Fibroblast of skin of left biceps (primary cell): ENCODE measurements at places on chromosomes 6 and 20.
A peak's percentile ranks its signal among the peaks of the same experiment; 100 is the strongest.

DNA sequence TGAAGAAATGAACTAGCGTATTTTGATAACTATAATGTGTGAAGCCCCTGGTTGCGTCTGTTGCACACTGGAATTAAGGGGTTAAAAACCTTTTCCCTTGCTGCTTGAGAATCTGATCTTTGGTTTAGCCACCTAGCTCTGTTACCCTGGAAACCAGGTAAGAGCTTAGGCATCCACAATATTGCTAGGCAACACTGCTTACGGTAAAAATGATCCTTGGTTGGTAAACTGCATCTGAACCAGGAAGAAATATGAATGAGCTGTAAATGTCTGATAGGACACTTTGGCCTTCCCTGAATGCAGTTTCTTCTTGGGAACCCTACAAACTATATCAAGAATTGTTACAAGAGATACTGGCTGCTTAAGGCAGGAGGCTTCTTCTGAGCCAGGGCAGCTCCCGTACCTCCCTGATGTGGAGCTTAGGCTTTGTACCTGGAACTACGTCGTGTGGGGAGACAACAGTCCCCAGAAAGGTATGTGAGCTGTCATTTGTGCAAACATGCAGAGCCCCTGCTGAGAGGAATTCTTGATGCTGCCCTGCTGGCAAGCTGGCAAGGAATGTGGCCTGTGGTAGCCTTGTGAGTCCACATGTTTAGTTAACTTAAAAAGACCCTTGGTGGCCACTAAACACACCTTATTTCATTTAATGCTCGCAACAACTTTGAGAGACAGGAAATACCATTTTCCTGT, 18.4 kb downstream of the UBE3D start:
- DNase-seq: no peak

DNA sequence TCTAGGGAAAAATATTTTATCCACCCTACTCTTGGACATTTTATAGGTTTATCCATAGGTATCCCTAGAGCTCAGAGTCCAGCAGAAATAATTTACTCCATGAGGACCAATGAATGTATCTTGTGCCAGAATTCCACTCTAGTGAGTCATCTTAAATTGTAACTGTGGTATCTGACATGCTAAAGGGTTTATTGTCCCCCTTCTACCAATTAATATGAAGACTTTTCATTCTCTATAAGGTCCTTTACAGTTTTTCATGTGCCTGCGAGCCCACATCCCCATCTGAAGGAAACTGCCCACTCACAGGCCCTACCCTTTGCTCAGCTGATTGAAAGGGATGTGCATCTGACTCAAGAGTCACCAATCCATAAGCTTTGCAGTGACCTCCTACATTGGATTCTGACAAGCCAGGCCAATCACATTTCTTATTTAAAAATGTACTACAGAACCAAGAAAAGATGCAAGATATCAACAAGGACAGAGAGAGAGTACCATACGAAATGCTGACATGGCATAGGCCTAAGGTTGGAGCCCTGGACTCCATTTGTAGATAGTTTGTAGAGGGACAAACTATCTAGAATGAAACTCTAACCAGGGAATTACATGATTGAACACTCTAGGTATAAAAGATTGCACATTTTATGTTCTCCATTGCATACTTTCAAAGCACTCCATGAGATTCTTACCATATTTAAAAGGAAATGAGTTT, 93.4 kb upstream of the DEFB112 start:
- DNase-seq: no peak

- no peak for DNase-seq
Measured at GRCh38 chr20:36279776-36280175, 26.4 kb upstream of the DLGAP4 start.

GRCh38 chr6:17987697-17988421, 424 bp upstream of the KIF13A start:
- no peak for DNase-seq

DNA sequence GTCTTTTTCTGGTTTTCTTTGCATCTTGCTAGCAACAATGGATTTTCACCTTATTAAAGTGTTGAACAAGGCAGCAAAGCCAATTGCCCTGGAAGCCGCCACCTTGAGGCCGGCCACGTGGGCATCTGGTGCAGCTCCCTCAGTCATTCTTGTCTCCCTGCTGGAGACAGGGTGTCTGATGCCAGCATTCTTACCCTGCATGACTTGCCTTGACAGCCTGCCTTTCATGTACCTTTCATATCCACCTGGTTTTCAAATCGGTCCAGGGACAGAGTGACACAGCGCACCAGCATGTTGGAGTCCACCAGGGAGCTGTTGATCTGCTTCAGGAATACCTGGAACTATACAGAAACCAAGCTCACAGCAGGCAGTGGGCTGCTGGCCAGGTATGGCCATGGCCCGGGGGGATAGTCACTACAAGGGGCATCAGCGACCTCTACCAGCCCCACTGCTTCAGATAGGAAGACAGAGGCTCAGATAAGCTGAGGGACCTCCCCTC, 49.8 kb downstream of the MYH7B start:
- no peak for DNase-seq

DNA sequence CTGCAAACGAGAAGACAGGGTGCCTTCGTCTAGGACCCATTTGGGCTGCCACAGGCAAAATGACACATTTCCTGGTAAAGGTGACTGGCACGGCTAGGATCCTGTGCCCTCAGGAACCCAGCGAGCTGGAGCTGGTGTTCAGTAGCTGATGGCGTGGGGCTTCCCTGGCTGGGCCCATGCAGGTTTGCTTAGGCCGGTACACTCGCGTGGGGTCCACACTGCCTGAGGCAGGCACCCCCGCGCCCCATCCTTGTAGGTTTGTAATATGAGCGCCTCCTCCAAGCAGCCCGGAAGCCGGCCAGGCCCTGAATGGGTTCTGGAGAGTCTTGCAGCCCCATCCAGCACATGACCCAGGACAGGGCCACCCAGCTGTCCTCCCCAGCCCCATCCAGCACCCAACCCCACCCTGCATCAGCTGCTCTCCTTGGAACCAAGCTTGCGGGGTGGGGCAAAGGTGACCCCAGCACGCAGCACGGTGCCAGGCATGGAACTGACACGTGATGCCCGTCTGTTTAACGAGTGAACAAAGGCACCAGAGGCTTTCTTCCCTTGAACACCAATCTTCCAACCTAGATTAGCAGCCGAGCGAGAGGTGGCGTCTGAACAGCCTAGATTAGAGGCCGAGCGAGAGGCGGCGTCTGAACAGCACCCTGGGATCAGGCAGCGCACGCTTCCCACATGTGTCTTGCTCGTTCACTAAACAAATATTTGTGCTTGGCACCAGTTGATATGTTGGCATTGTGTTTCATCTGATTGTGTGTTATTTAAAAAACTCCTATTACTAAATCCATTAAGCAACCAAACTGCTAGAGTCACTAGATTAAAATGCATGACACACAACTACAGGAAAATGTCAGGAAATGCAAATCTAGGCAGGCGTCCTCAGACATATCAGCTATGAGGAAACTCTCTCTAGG, 112.1 kb downstream of the DLL1 start:
- DNase-seq: peak; percentile 12

DNA sequence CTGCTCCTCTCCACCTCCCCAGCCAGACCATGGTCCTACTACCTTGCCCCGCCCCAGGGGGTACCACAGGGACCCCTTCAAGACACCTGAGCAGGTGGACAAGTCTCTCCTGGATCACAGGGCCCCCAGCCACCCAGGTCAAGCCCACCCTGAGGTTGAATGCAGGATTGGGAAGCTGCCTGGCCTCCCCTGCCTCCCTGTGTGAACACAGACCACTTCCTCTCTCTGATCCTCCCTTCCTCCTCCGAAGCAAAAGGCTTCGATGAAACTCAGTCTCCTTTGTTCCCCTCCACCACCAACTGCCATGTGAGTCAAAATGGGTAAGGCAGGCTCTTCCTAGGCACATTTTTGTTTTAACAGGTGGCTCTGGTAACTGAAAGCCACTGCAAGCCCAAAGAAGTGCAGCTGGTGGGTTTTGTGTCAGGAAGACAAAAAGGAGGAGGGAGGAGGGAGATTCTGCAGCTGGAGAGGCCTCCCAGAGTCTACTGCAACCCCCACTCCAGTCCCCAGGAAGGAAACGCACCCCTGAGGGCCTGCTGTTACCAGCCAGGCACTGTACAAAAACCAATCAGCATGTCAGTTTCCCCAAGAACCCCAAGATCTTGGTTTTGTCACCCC, 5.4 kb downstream of the ADA start:
- no peak for DNase-seq

GRCh38 chr6:65117817-65118409, 589.1 kb downstream of the EYS start:
- DNase-seq: no peak

DNA sequence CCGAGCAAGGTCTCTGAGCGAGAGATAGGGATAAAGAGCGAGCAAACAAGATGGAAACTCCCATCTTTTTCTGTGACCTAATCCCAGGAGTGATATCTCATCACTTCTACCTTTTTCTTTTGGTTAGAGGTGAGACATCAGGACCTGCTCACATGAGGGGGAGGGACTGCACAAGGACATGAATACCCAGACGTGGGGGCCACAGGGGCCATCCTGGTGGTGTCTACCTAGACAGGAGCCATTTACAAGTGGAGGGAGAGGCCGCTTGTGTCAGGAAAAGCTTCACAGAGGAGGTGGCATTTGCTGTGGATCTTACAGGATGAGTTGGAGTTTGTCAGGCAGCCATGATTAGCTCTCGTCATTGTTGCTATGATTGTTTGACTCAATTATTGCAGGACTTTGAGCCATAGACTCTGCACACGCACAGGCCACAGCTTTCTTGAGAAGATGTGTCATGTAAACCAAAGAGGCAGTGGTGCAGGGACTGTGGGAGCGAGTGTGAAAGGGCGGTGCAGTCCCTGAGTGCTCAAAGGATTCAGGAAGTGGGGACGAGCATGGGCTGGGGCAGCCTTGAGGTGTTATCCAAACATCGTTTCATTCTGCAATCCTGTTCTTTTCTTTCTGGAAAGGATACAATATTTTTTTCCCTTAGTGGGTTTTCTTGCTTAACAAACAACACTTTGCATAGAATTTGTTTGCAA, 7.7 kb downstream of the NPEPL1 start:
- no peak for DNase-seq

DNA sequence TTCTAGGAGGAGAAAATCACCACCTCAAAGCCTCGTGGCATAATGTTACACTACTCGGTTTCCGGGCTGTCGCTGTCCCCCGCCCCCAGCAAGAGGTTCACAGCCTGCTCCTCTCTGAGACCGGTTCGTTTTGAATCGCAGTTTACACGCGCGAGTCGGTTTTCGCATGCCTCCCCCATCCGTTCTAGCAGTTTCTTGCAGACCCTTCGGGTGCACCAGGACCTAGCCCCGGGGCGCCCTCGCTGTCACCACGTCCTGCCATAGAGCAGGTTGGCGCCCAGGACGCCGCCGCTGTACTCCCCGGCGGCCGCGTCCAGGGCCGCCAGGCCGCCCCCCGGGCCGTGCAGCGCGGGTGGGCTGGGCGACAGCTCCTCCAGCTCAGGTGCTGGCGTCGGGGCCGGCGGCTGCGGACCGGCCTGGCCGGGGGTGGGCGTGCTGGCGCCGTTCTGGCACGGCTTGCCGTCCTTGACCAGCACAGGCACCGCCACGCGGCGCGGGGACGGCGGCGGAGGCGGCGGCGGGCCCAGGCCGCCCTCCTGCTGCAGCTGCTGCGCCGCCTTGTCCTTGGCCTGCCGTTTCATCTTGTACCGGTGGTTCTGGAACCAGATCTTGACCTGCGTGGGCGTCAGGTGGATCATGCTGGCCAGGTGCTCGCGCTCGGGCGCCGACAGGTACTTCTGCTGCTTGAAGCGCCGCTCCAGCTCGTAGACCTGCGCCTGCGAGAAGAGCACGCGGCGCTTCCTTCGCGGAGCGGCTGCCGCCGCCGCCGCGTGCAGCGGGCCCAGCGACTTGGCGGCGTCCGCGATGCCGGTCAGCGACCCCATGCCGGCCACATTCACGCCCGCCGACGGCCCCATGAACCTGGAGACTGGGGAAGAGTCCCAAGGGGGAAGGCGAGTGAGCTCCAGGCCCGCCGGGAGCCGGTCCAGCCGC, 1.4 kb downstream of the NKX2-4 start:
- no peak for DNase-seq

- DNase-seq: no peak
Measured at GRCh38 chr20:311609-312008, 13.7 kb upstream of the SOX12 start.
